ENCODE measurements at places on chromosomes 12 and 14. TPM values are rescaled to one million over a fixed set of nuclear protein-coding genes. Genes with fewer than 3 reads are reported as not detected.

TSPAN19 gene
- not detected for total RNA-seq

DNA sequence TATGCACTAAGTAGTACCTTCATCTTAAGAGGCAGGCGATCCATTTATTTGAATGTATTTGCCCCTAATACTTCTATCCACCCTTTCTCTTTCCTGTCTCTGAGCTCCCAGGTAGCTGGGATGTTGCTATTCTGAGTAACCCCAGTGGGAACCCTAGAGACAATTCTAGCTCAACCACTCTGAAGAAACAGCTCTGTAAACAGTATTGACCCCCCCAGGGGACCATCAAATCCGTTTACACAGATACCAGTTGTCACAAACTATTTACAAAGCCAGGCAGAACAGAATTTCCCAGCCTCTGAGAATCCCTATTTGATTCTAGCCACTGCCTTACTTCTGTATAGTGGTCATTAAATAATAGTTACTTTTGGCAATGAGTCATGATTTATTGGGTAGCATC lies 64.9 kb downstream of the MIPOL1 start:
- DNase-seq, result no peak

GRCh38 chr12:114625294-114625851 lies 58.6 kb downstream of the TBX3 start:
- no peak for DNase-seq

GRCh38 chr14:95056476-95056875 lies 100.9 kb downstream of the DICER1 start:
- no peak for DNase-seq

GRCh38 chr14:85444635-85445034 lies 85.3 kb upstream of the FLRT2 start:
- no peak for DNase-seq

GRCh38 chr12:69099201-69099837 lies 140.1 kb upstream of the CPSF6 start:
- no peak for DNase-seq
